ENCODE measurements at places on chromosomes 12 and 14.

DNA sequence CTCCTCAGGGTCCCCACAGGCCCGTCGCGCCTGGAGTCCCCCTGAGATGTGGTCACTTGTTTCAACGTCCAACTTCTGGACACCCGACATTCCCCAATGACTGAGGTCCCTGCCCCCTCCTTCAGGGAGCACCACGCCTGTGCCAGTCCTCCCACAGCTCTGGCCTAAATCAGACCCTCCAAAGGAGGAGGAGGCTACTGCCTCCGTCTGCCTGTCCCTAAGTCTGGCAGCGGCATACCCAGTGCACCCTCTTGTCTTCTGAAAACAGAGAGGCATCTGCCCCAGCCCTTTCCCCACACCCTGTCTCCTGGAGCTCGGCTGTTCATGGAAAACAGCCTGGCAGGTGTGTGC lies 46.2 kb downstream of the TESC start:
- no peak for DNase-seq

DNA sequence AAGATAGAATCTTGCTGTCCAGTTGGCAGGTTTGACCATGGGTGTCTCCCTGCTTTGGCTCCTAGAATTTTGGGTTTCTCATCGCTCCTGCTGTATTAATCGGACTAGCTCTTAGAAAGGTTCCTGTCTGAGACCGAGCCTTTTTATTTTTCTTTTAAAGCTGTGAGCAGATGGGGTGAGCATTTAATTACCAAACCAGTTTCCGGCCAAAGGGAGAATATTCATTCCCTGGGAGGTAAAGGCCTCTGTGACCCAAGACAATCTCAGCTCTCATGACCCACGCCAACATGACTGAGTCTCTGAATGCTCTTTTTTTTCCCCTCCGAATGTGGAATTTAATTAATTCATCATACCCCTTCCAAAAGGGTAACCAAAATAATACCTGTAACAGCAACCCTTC lies 464.7 kb upstream of the TMEM132C start:
- no peak for DNase-seq

GRCh38 chr14:52220924-52221811 lies 46.3 kb upstream of the PTGDR start:
- DNase-seq: no peak

DNA sequence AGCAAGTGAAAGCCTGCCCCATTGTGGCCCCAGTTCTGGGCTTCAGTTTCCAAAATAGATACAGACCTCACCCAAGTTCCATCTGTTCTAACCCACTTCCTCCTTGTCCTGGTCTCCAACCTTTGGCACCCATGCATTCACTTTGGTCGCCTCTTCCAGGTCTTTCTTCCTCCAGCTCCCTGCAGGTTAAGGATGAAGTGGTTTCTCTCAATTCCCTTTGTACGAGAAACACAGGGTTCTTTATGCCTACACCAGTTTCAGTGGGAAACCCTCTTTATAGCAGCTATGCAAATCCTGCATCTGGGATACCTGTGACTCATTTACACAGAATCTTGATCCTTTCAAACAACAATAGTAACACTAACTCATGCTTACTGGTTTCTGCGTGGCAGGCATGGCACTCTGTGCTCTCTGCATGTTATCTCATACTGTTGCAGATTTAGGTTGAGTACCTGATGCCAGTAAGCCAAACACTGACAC lies 110.6 kb upstream of the AMIGO2 start:
- no peak for DNase-seq

DNA sequence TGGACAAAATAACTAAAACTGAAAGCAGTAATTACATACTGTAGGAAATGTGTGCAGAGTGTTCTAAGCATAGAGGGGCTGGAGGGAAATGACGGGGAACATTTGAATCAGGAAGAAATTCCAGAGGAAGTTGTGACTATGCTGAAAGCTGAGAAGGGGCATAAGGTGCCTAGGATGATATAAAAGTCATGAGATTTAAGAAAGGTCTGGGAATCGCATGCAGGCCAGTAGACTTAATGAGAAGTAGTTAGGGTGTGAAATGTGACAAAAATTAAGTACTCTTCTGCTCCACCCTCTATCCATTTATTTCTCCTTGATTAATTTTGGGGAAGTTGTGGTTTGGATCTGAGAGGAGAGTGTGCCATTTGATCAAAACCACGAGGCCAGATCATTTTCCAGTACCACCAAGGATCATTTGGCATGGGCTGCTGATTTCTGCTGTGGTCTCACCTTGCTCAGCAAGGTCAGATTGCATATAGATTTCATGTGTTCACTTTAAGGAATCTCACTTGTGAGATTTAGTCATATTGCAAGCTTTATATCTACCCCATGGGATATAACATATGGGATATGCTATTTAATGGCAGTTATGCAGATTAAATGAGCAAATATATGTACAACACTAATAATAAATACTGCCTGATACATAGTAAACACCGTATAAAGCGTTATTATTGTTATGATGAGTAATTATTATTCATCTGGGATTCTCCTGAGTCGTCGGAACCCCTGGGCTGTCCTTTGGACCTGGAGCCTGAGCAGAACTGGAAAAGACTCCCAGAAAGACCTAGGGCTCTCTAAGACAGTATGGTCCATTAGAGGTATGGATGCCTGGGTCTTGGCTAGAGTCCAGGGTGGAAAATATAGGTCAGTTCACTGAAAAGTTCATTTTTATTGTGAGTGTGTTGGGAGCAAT lies 72.3 kb downstream of the SRGAP1 start:
- DNase-seq: no peak

DNA sequence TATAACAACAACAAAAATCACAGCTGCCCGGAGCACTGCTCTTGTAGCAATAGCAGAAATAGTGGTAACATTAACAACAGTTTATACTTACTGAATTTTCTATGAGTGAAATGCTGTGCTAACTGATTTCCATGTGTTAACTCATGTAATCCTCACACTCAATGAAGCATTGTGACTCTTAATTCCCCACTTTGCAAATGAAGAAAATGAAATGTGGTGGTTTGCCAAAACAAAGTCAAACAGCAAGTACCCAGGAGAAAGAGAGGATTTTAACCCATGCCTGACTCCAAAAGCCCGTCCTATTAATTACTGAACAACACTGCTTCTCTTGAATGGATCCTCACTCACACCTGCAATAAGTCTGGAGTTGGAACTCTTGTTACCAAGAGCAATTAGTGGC lies 123.5 kb downstream of the MED13L start:
- DNase-seq: no peak

GRCh38 chr12:92597997-92598396 lies 104.8 kb upstream of the PLEKHG7 start:
- no peak for DNase-seq

DNA sequence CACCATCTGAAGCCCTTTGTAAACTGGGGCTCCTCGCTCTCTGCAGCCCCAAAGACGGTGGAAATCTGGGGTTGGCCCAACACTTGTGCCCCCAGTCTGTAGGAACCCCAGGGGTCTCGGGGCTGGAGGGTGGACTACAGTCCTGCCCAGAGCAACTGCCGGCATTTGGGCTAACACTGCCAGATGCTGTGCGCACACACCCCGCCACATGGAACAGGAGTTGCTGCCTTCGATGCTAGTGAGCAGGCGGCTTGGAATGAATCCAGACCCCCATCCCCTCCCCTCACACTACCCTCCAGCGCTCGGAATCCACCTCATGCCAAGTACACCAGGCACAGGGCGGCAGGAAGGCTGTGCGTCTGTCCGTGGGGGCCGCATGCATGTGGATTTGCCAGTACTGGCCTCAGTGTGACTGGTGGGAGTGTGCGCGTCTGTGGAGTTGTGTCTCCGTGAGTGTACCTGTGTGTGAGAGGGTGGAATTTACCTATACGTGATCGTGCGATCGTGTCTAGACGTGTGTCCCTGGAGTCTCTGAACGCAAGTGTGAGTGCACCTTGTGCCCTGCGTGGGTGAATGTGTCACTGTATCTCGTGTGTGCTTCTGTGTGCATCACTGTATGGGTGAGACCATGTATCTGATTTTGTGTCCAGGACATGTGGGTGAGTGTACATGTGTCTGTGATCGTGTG lies 5.1 kb downstream of the LHX5 start:
- no peak for DNase-seq

- DNase-seq: no peak
These were observed 137.6 kb upstream of the TMTC1 start for GRCh38 chr12:29921307-29921706.

- DNase-seq: no peak
These were observed 10.0 kb upstream of the CNIH1 start for GRCh38 chr14:54451121-54451601.

DNA sequence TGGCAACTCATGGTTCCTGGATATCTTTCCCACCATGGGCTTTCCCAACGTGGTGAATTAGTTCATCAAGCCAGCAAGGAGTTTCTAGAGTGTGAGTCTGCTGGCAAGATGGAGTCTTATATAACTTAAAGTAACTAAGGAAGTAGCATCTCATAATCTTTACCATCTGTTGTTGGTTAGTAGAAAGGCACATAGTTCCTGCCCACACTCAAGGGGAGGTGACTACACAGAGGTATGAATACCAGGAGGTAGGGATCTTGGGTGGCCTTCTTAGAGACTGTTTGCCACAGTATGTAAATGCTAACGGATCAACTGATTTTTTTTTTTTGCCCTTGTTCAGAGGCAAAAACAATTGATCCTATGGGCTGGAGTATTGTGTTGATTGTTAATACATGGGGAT lies 446.9 kb downstream of the ATP23 start:
- no peak for DNase-seq

- DNase-seq: no peak
These were observed 82.2 kb upstream of the GPR68 start for GRCh38 chr14:91326514-91327249.

DNA sequence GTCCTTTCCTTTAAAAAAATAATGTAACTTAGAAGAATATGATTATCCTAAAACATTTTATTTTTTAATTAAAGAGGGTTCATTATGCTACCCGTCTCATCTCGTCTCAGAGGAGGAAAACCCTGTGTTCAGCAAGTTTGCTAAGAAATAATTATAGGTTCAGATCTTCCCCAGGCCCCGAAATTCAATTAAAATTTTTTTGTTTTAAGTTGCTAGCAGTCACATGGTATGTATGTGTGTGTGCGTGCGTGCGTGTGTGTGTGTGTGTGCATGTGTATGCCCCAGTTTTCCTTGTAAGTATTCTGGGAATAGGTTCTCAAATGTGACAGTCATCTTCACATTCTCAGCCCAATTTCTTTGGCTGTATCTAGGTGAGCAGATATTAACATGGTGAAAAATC lies 86.6 kb upstream of the HOXC13 start:
- no peak for DNase-seq

DNA sequence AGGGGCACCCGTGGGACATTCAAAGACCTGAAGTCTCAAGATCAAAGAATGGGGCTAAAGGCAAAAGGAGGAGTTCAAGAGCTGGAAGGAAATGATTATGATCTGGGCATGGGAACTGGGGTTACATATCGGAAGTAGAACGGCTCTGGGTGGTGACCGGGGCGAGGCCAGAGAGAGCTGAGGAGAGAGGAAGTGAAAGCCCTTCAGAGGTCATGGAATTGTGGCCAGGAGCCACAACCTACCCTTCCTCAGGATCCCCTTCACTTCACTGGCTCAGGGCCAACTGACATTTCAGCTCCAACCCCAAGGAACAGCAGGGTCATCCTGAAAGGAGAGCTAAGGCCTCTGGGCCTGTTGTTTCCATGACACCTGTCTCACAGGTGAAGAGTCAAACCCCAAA lies 57.8 kb downstream of the GALNT16 start:
- no peak for DNase-seq

- DNase-seq: no peak
These were observed 520.5 kb upstream of the STXBP6 start for GRCh38 chr14:25570483-25570882.

GRCh38 chr12:62655666-62656151 lies 189.1 kb downstream of the MON2 start:
- DNase-seq: no peak

- DNase-seq: no peak
These were observed 143.7 kb upstream of the FRMD6 start for GRCh38 chr14:51507906-51508511.

DNA sequence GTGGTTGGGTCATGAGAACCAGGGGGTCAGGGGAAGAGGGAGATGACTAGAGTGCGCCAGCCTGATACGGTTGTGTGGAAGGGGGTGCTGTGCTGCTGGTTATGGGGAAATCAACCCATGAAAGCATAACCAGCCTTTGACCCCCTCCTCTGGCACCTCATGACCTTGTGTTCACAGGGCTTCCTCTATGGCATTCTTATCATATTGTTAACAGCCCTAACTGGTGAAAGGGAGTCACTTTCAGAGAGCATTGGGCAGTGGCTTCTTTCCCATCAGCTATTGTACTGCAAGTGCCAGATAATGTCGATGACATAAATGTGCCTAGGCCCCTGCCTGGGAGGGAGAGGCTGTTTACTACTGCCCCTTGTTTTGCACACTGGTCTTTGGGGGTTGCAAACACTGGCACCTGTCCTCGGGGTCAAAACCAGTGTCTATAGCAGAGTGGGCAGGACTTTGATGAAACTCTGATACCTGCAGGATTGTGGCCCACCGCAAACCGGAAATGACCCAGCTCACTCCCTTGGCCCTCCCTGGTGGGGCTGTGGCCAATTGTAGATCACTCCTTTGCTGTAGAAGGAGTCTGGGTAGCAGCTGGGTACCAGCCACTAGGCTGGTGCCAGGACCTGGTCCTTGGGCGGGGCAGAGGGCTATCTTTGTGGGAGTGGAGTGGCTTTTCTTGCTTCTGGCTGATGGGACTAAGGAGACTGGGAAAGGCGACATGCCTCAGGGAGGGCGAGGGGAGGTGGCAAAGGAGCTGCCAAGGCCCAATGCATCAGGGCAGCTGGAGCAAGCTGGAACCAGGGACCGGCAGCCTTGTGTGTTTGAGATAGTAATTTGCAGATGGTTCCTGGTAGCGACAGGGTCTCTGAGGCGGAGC lies 634 bp upstream of the TMEM63C start:
- DNase-seq: no peak

DNA sequence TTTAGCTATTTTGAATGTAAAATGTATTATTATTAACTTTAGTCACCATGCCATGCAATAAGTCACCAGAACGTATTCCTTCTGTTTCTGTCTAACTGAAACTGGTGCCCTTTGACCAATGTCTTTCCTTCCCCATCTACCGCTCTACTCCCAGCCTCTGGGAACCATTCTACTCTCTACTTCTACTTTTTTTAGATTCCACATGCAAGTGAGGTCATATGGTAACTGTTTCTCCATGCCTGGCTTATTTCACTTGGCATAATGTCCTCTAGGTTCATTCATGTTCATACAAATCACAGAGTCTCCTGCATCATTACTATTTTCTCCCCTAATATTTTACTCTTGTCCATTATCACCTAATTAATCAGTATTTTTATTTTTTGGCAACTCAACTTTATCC lies 160.1 kb downstream of the TMX1 start:
- no peak for DNase-seq

DNA sequence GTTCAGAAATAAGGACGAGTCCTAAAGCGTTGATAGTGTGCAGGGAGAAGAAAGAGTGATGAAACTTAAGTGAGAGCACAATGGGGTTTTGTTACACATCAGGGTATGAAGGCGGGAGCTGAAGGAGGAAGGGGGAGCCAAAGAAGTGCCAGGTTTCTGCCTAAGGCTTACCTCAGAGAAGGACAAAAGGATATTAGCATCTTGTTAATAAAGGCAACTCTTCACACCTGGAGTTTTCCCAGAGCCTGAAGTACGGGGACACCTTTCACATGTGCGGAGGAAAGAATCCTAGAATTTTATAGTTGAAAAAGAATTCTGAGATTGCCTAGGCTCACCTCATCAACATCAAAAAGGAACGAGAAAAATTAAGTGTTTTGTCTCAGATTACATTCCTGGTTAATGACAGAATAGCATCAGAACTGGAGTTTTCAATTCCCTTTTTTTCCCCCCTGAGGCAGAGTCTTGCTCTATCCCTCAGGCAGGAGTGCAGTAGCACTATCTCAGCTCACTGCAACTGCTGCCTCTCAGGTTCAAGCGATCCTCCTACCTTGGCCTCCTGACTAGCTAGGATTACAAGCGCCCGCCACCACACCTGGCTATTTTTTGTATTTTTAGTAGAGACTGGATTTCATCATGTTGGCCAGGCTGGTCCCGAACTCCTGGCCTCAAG lies 2.2 kb upstream of the SAV1 start:
- DNase-seq: no peak
